ENCODE measurements at places on chromosomes 3 and 15.
A peak's percentile ranks its signal among the peaks of the same experiment; 100 is the strongest.

DNA sequence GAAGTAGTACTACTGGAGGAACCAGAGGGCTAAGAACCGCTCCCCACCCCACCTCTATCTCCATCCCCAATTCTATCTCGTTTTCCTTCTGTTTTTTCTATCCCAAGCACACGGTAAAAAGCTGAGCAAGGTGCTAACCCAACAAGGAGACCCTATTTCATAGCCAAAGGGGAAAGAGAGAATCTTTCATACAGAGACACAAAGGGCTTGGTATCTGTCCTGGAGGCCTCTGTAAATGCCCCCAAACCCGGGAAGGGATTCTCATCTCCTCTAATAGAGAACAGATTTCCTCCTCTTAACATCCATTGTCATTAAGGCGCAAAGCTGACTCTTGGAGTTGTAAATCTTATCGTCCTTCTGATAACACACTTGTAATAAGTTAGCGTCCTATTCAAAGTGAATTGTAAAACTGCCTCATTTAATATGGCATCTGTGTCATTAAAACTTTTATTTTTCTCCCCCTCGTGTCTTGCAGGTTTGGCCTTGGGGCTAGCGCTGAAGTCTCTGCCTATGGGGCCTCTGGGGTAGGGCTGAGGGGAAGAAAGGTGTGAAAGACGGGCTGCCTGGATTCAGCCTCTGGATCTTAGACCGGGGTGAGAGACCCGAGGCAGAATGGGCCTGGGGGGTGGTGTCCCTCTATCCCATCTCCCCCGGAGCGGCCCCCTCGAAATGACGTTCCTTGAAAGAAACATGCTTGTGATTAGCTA is 12.1 kb downstream of the NR2F2 start:
- no peak for DNase-seq

- DNase-seq, result no peak
Observed at GRCh38 chr3:72449551-72449950, 398.7 kb downstream of the SHQ1 start.

DNA sequence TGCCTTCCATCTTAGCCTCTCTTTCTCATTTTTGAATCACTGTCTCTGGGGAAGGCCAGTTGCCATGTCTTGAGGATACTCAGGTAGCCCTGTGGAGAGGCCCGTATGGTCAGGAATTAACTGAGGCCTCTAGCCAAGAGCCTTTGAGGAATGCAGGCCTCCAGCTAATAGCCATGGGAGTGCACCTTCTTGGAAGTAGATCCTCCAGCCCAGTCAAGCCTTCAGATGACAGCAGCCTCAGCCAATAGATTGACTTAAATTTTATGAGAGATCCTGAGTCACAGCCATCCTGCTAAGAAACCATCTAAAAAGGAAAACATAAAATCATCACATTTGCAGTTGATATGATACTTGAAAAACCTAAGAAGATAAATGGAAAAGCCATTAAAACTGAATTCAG is 112.5 kb upstream of the BNIP2 start:
- no peak for DNase-seq

- peak; percentile 68 for DNase-seq
Observed at GRCh38 chr3:196081002-196081833, 672 bp downstream of the TFRC start.

DNA sequence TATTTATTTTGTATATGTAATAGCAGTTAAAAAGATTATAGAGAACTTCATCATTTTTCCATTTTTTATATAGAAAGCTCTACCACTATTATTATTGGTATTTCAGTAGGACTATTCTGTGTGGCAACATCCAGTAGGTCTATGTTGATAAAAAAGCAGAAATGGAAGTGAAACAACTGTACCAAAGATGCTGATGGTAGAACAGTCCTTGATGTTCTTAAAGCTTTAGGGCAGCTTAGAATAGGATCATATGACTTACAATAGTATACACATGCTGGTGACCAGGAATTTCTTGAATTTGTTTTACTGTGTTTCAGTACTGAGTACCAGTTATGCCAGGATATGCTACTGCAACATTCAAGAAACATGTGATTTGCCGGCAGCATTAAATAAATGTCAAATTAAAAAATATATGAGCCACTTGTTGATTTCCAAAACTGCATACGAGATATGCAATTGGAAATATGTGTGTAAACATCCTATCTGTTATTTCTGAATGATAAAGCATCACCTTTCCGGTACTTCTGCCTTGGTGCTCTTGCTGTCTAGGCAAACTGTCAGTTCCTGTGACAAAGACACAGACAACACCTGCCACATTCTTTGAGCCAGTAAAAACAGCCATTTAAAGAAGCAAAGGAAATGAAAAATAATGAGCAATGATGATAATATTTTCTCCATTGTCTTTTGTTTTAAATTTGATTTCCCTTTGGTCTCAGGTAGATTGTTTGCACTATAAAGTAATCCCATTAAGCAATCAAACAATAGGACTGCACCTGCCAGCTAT is 649.2 kb downstream of the ZPLD1 start:
- no peak for DNase-seq

- no peak for DNase-seq
Observed at GRCh38 chr3:14757153-14757700, 61.5 kb upstream of the FGD5 start.

DNA sequence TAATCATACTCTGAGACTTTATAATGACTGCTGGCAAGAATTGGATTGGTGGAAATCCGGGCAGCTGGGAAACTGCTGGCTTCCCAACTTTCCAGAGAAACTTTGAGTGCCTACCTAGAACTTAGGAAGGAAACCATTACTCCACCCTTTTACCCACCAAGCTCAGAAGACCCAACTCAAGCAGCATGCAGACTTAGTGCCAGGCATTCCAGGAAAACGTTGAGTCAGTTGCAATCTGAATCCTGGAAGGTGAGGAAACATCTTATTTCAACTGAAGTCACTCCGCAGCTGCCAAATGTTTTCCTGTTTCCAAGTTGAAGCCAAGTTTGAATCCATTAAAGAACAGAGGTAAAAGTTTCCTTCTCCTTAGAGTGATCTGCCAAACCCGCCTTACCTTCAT is 126.5 kb downstream of the ZNF385D start:
- no peak for DNase-seq

DNA sequence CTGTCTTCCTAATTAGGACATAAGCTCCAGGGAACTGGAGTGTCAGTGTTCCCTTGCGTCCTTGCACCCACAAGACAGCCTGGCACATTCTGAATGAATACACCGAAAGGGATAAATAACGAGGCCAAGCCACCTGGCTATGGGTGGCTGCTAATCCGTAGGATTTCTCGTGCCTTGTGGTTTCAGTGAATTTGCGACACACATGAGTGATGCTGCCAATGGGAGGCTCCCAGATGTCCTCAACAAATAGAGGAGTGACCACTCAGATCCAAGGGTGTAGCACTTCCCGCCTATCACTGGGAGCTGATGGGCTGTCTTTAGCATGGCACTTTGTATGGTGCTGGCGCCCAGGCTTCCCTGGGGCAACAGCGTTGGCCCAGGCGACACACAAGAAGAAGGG is 43.4 kb downstream of the APBA2 start:
- peak; percentile 8 for DNase-seq

GRCh38 chr15:65612949-65613744 is 2.2 kb upstream of the INTS14 start:
- no peak for DNase-seq

DNA sequence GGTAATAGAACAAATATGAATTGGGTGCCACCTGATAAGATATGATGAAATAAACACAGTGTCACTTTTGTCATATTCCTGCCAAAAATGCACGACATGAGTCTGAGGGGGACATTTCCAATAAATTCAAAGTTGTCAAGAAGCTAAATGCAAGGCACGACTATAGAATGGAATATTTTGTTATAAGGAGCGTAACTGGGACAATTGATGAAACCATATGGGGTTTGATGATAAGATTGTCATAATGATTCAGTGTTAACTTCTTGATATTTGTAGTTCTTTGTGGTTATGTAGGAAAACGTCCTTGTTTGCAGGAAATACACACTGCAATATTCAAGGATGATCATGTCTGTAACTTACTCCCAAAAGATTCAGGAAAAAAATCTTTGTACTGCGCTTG is 163.3 kb downstream of the MEX3B start:
- DNase-seq, result no peak

DNA sequence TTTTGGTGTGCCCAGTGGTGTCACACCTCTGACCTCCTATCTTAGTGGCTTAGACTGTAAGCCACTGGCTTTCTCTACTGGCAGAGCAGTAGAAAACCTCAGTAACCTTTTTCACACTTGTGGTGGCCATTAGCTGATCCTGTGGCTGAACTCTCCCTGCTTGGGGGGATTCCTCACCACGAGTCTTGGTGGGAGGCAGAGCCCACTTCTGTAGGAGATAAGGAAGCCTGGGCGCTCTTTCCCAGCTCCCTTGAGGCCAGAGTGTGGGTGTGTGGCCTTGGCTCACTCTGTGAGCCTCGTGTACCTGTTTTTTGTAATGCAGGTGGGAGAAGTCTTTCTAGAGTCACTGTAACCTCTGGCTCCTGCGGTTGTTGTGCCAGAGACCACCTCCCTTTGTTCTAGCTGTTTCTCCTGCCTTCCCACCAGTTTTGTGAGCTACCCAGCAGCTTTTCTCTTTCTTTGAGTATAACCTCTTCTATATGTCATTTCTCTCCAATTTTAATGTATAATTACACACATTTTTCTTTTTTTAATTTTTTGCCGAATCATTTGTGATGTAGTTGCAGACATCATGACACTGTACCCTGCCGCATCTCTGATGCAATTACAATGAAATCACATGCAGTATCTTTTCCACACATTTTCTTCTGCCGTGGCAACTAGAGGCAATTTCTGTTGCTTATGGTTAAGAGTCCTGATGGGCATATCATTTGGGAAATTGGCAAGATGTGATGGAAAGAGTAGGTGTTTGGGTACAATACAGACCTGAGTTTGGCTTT is 13.8 kb downstream of the XCR1 start:
- no peak for DNase-seq

DNA sequence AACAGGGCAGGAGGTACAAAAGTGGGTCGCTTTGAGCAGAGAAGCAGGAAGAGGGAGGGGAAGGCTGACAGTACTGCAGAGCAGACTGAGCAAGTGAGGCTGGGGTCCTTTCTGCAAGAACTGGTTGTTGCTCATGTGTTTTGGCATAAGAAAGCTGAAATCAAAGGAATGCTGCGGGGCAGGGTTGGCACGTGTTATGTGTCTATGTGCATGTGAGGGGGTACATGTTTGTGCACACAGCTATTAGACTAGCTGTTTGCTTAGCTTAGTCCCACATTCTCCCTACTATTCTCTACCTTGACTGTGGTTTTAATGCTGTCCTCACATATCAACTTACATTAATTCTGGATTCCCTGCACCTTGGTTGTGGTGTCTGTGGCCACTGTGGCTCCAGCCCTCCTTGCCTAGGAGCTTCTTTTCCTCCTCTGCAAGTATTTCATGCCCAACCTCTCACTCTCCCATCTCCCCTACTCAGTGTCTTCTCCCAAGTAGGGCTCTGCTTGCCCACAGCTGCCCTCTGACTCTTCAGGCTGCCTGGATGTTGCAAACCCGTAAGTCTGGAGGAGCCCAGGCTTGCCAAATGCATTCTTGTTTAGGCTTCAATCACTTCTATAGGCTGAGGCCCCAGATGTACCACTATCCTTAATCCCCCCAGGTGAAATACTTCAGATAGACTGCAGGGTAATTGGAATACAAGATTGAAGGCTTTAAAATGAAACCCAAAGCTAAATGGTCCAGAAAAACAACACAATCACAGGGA is 4.8 kb downstream of the TAGLN3 start:
- no peak for DNase-seq

GRCh38 chr15:99427668-99428361 is 138.0 kb upstream of the MEF2A start:
- no peak for DNase-seq

- no peak for DNase-seq
Observed at GRCh38 chr3:10697918-10698317, 118.1 kb upstream of the SLC6A11 start.

DNA sequence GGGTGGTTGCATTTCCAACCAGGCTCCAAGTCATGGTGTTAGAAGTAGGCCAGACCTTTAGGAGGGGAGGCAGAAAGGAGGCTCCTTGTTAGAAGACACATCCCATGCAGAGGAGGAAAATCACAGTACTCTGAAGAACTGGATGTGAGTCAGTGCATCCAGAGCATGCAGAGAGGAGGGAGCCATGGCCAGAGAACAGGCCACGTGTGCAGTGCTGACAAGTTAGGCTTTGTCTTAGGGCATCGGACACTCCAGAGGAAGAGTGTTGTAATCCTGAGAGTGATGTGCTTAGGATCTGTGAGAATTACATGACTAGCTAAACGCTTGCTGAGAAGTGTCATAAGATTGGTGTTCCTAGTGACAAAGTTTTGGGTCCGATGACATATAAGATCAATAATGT is 456.5 kb upstream of the THRB start:
- no peak for DNase-seq

GRCh38 chr15:53106505-53107286 is 316.6 kb upstream of the ONECUT1 start:
- DNase-seq, result no peak

- no peak for DNase-seq
Observed at GRCh38 chr3:31247850-31248562, 284.7 kb upstream of the STT3B start.

DNA sequence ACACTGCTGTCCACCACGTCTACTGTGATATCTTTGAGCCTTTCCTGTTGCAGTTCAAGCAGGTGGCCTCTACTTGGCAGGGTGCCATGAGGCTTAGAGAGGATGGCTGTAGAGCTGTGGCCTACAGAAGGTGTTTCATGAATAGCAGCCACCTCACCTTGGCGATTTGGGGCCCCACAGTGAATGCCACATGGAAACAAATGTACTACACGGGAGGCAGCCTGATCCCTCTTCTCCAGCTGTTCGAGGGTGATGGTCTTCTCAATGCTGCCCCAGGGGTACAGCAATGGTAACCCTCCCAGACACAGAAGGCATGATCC is 70.7 kb downstream of the FAM43A start:
- DNase-seq, result no peak

GRCh38 chr3:94063496-94064119 is 747 bp downstream of the NSUN3 start:
- no peak for DNase-seq

DNA sequence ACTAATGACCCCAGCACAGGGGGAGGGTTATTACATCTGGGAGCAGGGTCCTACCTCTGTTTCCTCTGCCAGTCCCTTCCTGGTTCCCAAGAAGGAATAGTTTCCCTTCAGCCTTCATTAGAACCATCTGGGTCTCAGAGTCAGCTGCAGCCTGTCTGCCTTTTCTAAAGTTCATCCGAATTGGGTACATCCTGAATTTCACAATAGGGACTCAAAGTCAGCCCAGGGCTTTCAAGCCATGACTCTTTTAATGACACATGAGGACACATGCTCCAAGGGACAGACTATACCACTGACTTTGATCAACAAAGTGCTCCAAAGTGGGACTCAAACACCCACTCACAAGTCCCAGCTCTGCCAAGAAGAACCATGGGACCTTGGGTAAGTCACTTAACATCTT is 12.7 kb upstream of the CRABP1 start:
- DNase-seq, result no peak

GRCh38 chr3:25749031-25749581 is 34.1 kb downstream of the NGLY1 start:
- no peak for DNase-seq

- DNase-seq, result no peak
Observed at GRCh38 chr3:161576311-161576710, 79.7 kb downstream of the OTOL1 start.

All from NCI-H2171 (cell line).